IMR-90 (cell line): ENCODE measurements at places on chromosomes 16 and 17. TPM values are rescaled to one million over a fixed set of nuclear protein-coding genes. Genes with fewer than 3 reads are reported as not detected.

DNA sequence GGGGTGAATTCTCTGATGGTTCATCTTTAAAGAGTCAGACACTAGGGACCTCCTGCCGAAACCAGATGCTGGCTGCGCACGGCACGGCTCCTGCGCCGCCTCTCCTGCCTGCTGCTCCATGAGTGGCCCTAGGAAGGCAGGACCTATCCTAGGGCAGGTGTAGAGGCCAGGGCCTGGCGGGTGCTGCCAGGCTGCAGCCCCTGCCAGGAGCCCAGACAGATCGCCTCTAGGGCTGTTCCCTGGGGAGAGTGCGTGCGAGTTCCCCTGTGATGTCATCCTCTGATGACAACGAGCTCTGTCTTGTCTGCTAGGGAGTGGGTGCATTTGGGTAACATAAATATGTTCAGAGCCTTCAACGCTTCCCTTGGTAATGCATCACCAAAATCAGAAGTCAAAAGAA lies 23.9 kb downstream of the SLC38A10 start:
- DNase-seq, result no peak

- peak; percentile 72 for DNase-seq
Measured at GRCh38 chr16:67039260-67040020, 10.5 kb downstream of the CBFB start.

RMI2 gene
- total RNA-seq, result 3.2 and 5.8 TPM in 2 replicates

LDHD gene
- under 0.01 TPM in 1 of 2 replicates, not detected in the other for total RNA-seq
